Fibroblast of skin of left biceps (primary cell): ENCODE measurements at places on chromosomes 7 and 10.

- no peak for DNase-seq
Measured at GRCh38 chr7:26385240-26385639, 93.6 kb downstream of the SNX10 start.

GRCh38 chr7:152522571-152523067 lies 86.8 kb upstream of the KMT2C start:
- no peak for DNase-seq

- peak; percentile 61 for DNase-seq
Measured at GRCh38 chr10:61974601-61975390, 73.3 kb downstream of the ARID5B start.

DNA sequence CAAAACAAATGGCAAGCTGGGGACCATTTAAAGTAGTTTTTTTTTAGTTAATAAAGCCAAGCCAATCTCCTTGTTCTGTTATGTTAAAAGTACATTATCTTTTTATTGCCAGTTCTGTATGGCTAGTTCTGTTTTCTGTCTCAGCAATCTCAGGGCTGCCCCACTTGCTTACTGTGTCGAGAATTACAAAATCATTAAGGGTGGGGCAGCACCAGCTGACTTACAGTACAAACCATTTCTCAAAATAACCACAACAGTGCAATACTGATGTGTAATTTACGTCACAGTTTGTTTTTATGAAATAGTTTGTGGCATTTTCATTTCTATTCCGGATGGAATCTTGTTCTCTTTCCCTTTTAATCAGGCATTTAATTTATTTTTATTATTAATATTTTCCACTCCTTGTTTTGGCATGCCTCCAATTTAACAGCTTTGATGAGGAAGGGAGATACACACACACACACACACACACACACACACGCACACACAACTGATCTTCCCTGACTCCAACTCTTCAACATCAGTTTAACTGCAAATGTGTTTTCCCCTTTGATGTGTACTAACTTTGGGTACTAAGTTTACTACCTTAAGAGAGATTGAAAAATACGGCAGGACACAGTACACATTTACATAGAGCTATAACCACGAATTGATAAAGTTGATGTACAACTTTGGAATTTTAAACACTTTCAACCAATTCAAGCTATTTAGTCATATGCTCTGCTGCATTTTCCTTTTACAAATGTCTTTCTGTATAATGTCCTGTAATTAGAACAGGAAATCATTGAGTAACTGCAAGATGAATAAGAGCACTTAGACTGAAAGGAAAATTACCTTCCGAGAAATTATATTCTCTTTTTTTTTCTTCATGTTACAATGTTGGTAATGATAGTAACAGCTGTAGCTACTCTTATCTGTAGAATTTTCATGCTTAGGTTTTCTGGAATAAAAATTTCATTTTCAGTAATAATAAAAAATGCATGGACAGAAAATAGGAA lies 91.5 kb downstream of the ARID5B start:
- peak; percentile 73 for DNase-seq

GRCh38 chr10:62057359-62057758 lies 155.9 kb downstream of the ARID5B start:
- DNase-seq, result no peak

- DNase-seq, result no peak
Measured at GRCh38 chr7:96104984-96105383, 216.9 kb downstream of the SLC25A13 start.
